T-helper 2 cell (primary cell): ENCODE measurements at places on chromosomes 3 and 15.

DNA sequence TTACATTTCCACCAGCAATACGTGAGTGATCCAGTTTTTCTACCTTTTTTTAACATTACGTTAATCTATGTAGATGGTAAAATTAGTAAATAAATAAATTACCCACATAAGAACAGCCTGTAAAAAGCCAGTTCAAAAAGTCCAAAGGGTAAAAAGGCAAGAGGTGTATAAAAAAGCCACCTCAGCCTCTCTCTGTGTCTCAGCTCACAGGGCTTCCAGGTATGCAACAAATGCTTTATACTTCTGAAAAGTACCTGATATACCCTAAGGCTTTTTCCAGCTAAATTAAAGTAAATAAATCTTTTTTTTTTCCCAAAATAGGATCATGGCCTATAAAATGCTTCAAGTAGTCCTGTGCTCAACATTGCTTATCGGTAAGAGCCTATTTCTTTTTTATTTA lies at the start of gene C3orf85:
TSS of gene C3orf85 (plus strand) at position 197 of the 400 bp plus-strand sequence. CDS start at position 326, 129 bp downstream.
- DNase-seq, result no peak

DNA sequence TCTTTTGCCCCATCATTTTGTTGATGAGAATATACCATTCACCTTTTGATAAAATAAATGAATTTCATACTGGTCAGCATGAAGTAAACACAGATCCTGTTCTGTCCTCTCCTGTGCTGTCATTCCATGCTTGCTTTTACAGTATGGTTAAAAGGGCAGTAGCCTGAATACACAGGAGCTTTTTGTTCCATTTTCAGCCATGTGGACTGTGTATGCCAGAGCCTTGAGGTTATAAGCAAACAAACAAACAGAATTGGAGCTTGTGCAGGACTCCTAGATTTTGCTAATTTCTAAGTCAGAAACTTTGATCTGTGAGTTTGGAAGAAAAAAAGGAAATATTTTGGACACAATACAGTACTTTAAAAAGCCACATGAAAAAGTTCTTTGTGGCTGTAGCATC lies 91.9 kb downstream of the LRRC28 start:
- no peak for DNase-seq

DNA sequence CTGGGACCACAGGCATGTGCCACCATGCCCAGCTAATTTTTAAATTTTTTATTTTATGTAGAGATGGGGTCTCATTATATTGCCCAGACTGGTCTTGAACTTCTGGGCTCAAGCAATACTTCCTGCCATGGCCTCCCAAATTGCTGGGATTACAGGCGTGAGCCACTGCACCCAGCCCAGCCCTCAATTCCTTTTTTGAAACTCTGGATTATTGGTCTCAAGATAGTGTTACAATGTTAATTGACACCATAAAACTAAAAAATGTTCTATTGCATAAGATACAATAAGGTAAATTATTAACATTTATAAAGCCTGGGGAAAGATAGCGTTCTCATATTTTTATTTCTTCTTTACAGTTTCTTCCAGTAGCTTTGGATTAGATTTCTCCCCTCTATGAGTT lies 3.9 kb upstream of the NFKBIZ start:
- no peak for DNase-seq

DNA sequence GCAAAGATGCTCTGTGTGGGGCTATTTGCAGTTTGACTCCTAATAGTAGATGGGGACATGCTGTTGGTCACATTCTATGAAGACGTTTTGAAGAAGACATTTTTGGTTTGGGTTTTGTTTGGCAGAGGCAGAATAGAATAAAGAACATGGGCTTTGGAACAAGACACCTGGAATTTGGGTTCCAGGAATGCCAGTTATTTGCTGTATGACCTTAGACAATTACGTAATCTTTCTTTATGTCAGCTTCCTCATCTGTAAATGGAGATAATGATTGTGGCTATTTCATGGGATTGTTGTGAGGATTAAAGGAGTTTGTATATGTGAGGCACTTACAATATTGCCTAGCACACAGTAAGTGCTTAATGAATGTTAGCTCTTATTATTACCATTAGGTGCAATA lies 91.6 kb downstream of the MESD start:
- no peak for DNase-seq
